ENCODE measurements at places on chromosomes 12 and 14. TPM values are rescaled to one million over a fixed set of nuclear protein-coding genes. Genes with fewer than 3 reads are reported as not detected.

The LALBA gene
- total RNA-seq = not detected

- DNase-seq = no peak
Measured at GRCh38 chr14:99660794-99661193, 15.9 kb downstream of the HHIPL1 start.

The SYT1 gene
- 9.7 TPM for total RNA-seq

GRCh38 chr12:31005944-31006361, 67.7 kb upstream of the DDX11 start:
- no peak for DNase-seq

All from dermis blood vessel endothelial cell (primary cell).